ENCODE measurements at places on chromosomes 13 and 19.

DNA sequence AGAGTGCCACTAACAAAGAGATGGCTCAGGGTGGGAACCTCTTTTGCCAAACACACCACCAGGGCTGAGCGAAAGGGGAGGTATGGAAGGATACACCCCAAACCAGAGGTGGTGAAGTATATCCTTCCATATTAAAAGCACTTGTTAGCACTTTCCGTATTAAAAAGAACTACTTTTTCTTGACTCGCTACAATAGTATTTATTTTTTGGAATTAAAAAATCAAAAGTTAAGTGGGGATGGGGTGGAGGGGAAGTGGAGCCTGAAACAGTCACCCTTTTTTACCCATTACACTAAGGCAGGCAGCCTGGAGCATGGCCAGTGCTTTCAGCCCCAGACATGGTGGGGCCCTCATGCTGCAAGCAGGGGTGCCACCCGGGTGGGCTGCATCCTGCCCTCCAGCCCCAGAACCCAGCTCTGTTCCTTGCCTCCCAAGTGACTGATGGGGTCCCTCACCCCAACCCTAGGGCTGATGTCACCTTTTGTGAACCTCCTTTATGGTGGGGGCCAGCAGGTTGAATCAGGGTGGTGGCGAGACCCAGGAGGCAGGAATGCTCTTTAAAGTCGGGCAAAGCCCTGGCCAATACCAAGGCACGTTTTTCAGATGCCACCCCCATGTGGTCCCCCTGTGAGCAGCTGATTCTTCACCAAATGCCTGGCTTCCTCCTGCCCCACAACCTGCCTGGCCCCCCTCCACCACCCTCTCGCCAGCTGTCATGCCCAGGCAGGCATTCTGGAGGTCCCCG is 31.0 kb downstream of the LYL1 start:
- no peak for DNase-seq

DNA sequence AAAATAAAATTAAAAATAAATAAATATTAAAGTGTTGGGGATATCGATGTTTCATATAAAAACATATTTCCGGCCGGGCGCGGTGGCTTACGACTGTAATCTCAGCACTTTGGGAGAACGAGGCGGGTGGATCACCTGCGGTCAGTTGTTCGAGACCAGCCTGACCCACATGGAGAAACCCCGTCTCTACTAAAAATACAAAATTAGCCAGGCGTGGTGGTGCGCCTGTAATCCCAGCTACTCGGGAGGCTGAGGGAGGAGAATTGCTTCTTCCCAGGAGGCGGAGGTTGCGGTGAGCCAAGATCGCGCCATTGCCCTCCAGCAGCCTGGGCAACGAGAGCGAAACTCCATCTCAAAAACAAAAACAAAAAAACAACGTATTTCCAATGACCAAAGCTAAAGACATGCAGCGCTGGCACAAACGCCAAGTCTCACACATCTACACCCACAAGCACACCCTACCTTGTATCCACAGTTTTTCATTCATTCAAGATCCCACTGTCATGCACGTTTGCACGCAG is 907 bp downstream of the ZNF569 start:
- no peak for DNase-seq

GRCh38 chr13:109779074-109779473 is 7.3 kb downstream of the IRS2 start:
- no peak for DNase-seq

GRCh38 chr13:43159026-43159461 is 135.7 kb downstream of the DNAJC15 start:
- peak; percentile 31 for DNase-seq

- no peak for DNase-seq
These were observed 36.2 kb downstream of the METTL21C start for GRCh38 chr13:102658660-102659059.

DNA sequence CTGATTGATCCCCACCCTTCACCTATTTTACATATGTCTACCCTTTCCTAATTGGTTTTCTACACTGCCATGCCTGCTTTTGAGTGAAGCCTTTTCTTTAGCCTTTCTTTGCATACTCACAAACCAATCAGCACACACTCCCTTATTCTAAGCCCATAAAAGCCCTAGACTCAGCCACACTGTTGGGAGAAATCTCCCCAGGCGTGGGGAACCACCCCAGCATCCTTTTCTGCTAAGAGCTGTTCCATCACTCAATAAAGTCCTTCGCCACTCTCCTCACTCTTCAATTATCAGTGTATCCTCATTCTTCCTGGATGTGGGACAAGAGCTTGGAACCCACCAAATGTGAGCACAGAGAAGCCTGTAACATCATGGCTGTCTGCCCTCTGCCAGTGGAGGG is 343.6 kb downstream of the SLITRK1 start:
- DNase-seq = no peak

- no peak for DNase-seq
These were observed 145.2 kb downstream of the DIAPH3 start for GRCh38 chr13:60018536-60018935.

GRCh38 chr13:94433055-94433961 is 46.2 kb downstream of the DCT start:
- DNase-seq = peak; percentile 21

- DNase-seq = no peak
These were observed 60.2 kb upstream of the KL start for GRCh38 chr13:32955881-32956594.

GRCh38 chr19:51711702-51712101 is 12.1 kb downstream of the HAS1 start:
- DNase-seq = no peak

GRCh38 chr19:28294395-28294794 is 918.6 kb downstream of the UQCRFS1 start:
- DNase-seq = no peak

- DNase-seq = no peak
These were observed 20.1 kb upstream of the EBPL start for GRCh38 chr13:49711218-49711863.

GRCh38 chr13:40070357-40070756 is 414.9 kb downstream of the COG6 start:
- DNase-seq = no peak

- peak; percentile 67 for DNase-seq
These were observed 3.8 kb downstream of the GPC6 start for GRCh38 chr13:93230261-93230855.

- DNase-seq = no peak
These were observed 2.5 kb downstream of the LIG4 start for GRCh38 chr13:108212886-108213285.

DNA sequence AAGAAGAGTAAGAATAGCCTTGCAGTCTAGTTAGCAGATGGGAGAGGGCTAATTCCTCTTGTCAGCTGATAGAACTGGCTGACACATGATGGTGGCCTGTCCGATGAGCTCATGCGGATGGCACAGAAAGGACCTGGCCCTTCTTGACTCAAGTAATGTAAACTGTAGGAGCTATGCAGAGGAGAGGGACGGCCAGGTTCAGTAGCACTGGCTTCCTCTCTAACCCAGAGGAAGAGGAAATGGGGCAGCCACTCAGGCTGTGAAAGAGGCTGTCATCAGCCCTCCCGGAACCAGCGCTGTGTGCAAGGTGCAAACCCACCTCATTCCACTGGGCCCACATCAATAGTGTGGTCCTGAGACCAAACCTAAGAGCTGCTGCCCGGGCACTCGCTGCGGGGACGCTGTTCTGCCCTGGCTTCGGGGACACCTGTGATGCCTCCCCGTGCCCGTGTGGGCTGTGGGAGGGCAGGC is 30.8 kb upstream of the USE1 start:
- DNase-seq = no peak

GRCh38 chr13:24921881-24922280 is 157.9 kb downstream of the RNF17 start:
- DNase-seq = no peak

DNA sequence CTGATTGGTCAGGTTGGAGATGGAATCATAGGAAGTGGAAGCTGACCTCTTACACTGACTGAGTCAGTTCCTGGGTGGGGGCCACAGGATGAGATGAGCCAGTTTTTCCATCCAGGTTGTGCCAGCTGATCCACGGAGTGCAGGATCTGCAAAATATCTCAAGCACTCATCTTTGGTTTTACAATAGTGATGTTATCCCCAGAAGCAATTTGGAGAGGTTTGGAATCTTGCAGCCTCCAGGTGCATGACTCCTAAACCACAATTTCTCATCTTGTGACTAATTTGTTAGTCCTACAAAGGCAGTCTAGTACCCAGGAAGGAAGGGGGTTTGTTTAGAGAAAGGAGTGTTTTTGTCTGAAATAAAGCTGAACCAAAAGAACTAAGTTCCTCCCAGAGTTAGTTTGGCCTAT is 212.8 kb downstream of the SLITRK6 start:
- DNase-seq = peak; percentile 99

GRCh38 chr19:39709026-39709872 is 5.0 kb downstream of the LGALS14 start:
- DNase-seq = peak; percentile 32

DNA sequence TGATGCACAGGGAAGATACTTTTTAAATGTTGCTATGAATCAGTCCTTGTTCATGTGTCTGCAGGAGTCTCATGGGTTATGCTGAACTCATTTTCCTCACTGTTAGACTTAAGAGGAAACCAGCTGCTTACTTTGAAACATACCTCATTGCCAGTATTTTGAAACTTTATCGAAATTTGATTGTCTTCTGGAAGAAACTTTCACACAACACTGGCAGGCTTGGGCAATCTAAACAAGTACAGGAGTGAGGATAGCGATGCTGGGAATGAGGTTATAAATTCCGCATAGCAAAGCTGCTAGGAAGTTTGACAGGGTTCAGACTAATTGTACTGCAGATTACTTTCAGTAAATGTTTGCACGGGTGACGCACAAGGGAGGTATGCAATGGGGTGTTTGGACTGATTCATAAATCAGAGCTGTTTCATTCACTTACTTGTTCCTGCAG is 245.7 kb downstream of the DNAJC15 start:
- peak; percentile 96 for DNase-seq

- no peak for DNase-seq
These were observed 34.4 kb downstream of the MAP4K1 start for GRCh38 chr19:38583219-38583984.

Measured in bronchial epithelial cell (primary cell).